Activated T-helper 17 cell treated with anti-CD3 and anti-CD28 coated beads, Interleukin-2, amount 50 U/mL, for 72 hours (primary cell): ENCODE measurements at places on chromosomes 12 and 14.

DNA sequence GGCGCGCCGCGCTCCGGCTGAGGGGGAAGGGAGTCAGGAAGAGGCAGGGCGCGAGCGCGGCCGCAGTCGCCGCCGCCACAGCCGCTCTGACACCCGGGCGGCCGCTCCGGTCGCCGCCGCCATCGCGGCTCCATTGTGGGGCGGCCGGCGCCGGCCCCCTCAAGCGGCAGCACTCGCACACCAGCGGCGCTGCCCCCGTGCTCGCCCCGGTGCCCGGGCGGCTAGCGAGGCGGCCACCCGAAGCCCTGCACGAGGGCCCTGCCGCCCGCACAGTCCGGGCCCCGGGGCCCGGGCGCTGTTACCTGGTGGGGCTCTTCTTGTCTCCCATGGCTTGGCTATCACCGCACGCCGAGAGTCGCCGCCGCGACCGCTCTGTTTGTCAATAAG lies 202 bp downstream of the YAF2 start:
- ATAC-seq = peak; percentile 47

DNA sequence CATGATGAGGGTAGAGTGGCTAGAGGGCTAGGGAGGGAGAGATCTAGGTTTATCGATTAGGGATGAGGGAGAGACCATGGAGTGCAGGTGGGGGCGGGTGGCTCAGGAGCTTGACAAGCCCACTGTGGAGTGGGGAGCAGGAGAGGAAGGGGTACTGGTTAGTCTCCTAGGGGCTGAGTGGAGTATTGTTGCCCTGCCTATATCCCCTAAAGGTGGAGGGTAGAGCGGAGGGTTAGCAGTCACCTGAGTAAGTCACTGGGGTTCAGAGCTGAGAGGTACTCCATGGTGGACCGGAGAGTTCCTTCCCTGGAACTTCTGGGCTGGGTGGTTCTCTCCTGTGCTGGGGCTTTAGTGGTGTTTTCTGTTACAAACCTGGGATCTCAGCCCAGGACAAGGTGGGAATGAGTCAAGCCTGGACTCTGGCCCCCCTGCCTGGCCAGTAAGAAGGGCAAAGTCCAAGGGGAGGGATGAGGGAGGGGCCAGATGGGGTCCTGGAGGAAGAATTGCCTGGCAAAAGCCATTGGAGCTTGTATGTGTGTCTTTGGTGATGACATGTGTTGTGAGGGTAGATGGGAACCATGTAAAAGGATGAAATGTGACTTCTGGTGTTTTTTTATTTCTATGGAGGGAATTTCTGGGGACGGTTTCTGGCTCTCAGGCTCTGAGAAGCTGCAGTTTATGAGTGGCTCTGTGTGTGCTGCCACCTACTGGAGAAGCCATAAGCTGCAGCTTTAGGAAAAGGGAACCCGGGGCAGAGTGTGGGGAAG lies at the start of gene CIDEB:
Gene CIDEB (minus strand): TSS at position 403 of the 767 bp plus-strand sequence. CDS start 119 bp downstream, at position 284.
- ATAC-seq = peak; percentile 27

- ATAC-seq = no peak
Observed at GRCh38 chr14:32648434-32648833, 290.2 kb upstream of the NPAS3 start.

DNA sequence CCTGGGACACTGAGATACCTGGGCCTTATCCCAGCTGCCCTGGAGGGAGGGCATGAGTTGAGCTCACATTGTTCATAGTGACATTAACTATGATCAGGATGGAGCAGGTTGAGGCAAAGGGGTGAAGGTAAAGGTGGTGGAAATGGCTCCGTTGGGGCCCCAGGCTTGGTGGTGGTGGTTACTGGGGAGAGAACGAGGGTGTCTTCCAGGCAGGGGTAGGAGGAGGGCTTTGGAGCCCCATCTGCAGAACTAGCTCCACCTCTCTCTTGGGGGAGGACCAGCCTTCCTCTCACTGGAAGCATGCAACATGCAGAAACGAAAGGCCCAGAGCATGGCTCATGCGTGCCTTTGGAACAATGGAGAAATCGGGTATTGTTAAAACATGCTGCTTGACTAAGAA lies 217.0 kb downstream of the SLC41A2 start:
- peak; percentile 29 for ATAC-seq

DNA sequence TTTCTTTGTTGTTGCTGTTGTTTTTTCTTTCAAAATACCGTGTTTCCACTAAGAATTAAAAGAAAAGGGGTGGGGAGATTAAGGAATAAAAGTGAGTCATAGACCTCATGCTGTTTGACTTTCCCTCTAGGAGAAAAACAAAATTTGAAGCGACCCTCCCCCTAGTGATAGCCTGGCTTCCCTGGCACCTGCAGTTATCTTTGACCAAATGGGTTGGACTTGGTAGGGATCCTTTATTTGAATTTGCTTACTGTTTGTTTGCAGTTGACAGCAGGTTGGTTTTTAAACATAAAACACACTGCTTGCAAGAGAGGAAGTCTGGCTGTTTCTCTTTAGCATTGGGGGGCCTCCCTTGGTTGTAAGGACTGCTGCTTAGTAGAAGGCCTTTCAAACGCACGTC lies 14.0 kb downstream of the OTX2 start:
- no peak for ATAC-seq

- no peak for ATAC-seq
Observed at GRCh38 chr12:108700833-108701541, 30.3 kb downstream of the CORO1C start.

GRCh38 chr12:69698769-69699540 lies at the start of gene BEST3:
TSS of gene BEST3 (minus strand) at chr12:69699303. CDS start at chr12:69697798, 1,505 bp downstream.
- no peak for ATAC-seq

DNA sequence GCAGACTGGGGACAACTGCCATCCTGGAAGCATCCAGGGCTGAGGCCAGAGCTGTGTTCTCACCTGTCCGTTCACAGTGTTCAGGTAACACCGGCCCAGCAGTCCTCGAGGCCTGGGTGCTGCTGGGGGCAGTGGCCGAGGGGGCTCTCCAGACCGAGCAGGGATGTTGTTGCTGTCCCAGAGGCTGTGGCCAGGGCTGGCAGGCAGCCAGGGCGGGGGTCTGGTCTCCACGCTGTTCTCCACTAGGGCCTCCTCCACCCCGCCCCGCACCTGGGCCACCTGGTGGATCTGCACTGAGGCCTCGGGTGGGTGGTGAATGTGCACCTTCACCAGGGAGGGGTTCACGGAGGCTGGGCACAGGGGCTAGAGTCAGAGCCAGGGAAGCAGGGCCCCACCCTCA lies 57.4 kb downstream of the ISCA2 start:
- no peak for ATAC-seq

DNA sequence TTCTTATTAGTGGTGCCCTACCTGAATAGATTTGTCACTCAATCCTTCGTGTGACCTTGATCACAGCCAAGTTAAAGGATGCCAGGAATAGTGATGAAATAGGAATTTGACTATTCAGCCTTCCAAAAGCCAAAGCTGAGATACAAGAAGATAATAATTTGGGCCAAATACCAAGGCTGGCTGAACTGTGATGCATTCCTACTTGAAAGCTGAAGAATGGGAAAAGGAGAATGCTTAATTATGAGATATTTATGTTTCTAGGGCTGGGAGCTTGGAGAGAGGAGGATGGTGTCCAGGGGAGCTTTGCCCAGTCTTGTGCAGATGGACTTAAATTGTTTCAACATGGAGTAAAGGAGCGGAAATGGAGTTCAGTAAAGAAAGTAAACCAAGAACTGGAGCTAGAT lies 5.2 kb downstream of the RNASE7 start:
- ATAC-seq = no peak

GRCh38 chr14:89489761-89490437 lies 72.9 kb upstream of the FOXN3 start:
- ATAC-seq = no peak

DNA sequence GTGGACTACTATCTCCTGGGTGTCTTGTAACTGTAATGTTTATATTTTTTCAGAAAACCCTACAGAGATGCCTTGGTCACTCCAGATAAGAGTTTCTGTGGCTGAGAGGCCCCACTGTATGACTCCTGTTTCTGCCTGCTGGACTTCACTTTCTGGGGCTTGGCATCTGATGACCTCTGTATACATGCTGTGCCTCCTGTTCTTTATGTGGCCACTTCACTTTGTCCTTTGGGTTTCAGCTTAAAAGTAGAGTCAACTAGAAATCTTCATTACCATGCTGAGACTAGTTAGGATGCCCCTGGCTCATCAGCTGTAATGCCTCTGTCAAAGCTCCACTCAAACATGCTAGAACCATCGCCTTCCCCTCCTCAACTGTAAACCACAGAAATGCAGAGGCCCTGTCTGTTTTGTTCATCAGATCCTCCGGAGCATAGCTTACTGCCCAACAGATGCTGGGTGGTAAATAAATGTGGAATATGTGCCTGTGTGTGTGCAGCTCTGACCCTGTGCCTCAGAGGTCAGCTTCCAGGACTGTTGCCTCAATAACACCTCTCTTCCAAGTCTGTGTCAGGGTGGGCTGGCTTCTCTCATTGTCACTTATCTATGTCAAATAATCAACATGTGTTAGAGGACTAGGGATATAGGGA lies 25.5 kb downstream of the ZNF664 start:
- no peak for ATAC-seq
